Bronchus fibroblast of lung (primary cell): ENCODE measurements at places on chromosomes 12 and 14. TPM values are rescaled to one million over a fixed set of nuclear protein-coding genes. Genes with fewer than 3 reads are reported as not detected.

TAS2R7 gene
- total RNA-seq, result not detected in 2 replicates

RFLNA gene
- 0.34 and 0.59 TPM in 2 replicates for total RNA-seq

TCL1B gene
- not detected in 2 replicates for total RNA-seq

TC2N gene
- under 0.01 TPM in 1 of 2 replicates, not detected in the other for total RNA-seq

C14orf132 gene
- total RNA-seq, result 12.4 and 14.7 TPM in 2 replicates
